BE2C (cell line): ENCODE measurements at places on chromosomes 7 and 10.

- DNase-seq, result no peak
Observed at GRCh38 chr10:26430641-26431163, 7.4 kb upstream of the APBB1IP start.

GRCh38 chr7:157470017-157470322 lies 133.2 kb downstream of the DNAJB6 start:
- DNase-seq, result no peak

- DNase-seq, result no peak
Observed at GRCh38 chr7:148570510-148570909, 20.1 kb upstream of the C7orf33 start.

- DNase-seq, result no peak
Observed at GRCh38 chr10:118216020-118216419, 126.1 kb downstream of the FAM204A start.

GRCh38 chr7:105389088-105389650 lies 448 bp upstream of the SRPK2 start:
- DNase-seq, result peak; percentile 70

DNA sequence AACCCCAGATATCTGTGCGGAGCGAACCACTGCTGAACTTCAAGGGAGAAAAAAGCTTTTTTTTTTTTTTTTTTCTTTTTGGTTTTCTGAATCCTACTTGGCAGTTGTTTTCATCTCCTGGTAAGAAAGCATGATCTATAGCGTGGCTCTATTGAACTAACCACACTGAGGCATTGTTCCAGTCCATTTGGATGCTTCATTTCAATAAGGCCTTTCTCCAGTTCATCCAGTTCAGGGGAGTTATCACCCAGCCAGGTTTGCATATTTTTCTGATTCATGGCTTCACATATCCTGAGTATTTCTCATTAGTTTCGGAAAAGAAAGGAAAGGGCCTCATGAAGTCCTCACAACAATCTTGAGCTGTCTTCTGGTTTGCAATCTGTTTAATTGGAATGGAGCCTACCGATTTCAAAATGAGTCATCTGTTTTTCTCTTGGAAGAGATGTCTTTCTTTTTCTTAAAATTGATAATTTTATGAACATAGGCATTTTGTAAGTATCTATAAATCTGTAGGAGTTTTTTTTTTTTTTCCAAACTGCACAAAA lies 93.1 kb upstream of the STEAP4 start:
- no peak for DNase-seq

DNA sequence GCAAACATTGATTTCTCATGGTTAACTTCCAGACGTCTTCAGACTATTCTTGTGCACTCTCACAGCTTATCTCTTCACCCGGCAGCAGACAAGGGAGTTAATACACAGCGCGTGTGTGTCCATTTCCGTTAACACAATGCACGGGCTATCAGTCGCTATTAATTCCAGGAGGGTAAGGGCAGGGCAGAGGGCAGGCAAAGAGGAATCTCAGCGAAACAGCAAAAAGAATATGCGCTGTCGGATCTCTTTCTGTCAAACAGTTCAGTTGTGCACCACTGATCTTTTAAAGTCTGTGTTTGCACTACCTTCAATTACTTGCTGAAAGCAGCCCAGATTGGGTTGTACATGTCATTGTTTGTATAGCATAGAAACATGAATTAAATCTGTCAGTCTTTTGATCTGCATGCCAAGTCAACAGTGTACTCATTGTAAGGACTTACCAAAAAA lies 41.1 kb upstream of the CABCOCO1 start:
- DNase-seq, result no peak

DNA sequence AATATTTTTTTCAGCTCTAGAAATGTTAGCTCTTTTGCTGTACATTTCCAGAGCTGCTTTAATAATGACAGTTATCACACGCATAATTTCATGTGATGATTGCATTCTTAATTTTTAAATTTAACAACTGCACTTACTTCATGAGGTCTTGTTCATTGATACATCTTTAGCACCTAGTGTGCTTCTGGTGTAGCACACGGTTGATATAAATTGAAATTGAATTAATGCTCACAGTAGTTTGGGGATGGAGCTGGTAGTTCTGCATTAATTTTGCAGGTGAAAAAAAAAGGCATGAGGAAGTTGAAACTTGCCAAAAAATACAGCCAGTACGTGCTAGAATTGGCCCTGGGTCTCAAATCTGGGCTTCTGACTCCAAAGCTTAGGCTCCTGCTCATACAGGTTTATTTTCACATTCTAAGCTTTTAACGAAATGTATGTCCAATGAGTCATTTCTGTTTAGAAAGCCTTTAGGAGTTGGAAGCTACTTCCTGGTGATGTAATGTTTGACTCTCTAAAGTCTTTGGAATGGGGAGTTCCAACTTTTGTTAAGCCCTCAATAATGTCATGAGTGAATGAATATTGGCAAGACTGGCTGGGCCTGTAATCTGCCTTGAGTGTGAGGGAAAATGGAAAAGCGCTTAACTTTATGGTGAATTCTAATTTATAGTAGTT lies 62.5 kb downstream of the DAGLB start:
- no peak for DNase-seq

DNA sequence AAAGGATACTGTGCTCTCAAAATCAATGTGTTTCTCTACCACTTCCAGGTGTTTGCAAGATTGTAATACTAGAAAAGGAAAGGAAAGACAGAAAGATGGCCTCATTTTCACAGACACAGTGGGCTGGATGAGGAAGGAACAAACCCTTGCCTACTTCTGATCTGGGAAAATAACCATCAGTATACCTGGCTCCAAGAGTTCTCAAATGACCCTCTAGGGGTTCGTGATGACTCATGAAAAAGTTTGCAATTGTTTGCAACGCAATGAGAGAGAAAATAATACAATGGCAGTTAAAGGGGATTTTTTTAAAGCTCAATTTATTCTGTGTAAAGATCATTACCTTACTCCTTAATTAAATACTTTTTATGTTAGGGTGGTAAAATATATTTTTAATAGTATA lies 197.6 kb upstream of the INHBA start:
- DNase-seq, result no peak

DNA sequence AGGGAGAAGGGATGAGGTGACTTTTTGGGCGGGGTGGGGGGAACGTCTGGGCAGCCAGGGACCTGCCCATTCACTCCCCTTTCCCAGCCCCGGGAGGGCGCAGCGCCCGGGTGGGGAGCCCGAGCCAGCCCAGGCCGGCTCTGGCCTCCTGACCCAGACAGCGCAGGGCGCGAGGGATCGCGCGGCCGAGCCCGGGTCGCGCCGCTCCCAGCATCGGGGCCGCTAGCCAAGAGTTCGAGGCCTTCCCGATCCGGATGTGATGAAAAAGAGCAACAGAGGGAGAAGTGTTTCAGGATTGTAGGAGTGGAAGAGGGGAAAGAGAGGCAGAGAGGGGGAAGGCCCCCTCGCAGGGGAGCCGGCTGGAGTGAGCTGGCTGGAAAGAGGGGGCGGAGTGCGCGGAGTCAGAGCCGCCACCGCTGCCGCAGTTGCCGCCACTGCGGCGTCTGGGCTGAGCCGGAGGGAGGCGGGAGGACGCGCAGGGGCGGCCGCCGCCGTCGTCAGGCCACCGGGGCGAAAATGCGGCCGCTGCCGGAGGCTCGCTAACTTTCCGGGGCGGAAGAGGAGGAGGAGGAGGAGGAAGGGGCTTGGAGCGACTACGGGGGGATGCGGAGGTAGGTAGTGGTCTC lies at the start of gene MDFIC:
Gene MDFIC (plus strand): TSS at position 69 of the 626 bp plus-strand sequence. CDS start 940 bp downstream, outside the sequence.
- DNase-seq, result peak; percentile 14

DNA sequence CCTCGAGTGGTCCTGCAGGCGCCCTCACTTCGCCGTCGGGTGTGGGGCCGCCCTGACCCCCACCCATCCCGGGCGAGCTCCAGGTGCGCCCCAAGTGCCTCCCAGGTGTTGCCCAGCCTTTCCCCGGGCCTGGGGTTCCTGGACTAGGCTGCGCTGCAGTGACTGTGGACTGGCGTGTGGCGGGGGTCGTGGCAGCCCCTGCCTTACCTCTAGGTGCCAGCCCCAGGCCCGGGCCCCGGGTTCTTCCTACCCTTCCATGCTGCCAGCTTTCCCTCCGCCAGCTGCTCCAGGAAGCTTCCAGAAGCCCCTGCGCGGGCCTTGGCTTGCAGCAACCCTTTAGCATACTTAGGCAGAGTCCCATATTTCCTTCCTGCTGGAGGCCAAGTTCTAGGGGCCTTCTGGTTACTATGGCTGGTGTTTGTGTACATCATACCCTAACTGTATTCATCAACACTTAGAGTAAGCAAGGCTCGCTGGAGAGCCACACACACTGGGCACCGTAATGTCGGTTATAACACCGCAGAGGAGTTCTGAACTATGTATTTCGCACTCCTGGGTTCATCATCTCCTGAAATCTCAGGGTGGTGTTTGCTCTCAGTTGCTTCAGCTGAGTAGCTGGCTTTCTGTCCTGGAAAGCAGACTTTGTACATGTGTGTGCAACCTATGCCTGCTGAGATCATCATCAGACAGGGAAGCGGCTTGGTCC lies 471 bp downstream of the MGMT start:
- no peak for DNase-seq

GRCh38 chr10:79349766-79350406 lies 2.6 kb downstream of the PPIF start:
- peak; percentile 32 for DNase-seq

DNA sequence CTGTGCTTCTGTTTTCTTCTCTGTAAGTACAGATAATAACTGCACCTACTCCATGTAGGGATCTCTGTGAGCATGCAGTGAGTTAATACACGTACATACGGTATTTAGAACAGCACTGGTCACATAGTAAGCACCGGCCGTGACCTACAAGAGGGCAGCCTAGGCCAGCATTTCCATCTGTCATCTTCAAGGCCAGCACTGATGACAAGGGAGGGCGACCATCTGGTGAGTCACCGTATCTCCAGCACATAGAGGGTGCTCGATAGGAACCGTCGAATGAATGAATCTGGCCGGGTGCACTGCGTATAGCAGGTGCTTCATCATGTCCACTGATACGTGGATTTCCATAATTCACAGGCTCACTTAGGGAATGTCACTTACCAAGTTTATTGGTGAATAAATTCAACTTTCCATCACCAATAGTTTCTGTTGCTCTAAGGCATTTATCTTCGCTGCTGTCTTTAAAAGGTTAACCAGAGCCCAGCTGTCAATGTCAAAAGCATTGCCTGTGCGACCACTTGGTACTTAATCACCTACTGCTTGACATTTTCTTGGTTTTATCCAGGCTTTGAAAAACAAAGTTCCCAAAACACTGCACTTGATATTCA lies 8.3 kb downstream of the NOD1 start:
- peak; percentile 39 for DNase-seq

- DNase-seq, result no peak
Observed at GRCh38 chr10:121522831-121523230, 75.4 kb downstream of the FGFR2 start.
